Right kidney (tissue), 9 donors: ENCODE measurements at places on chromosomes 7 and 10.

DNA sequence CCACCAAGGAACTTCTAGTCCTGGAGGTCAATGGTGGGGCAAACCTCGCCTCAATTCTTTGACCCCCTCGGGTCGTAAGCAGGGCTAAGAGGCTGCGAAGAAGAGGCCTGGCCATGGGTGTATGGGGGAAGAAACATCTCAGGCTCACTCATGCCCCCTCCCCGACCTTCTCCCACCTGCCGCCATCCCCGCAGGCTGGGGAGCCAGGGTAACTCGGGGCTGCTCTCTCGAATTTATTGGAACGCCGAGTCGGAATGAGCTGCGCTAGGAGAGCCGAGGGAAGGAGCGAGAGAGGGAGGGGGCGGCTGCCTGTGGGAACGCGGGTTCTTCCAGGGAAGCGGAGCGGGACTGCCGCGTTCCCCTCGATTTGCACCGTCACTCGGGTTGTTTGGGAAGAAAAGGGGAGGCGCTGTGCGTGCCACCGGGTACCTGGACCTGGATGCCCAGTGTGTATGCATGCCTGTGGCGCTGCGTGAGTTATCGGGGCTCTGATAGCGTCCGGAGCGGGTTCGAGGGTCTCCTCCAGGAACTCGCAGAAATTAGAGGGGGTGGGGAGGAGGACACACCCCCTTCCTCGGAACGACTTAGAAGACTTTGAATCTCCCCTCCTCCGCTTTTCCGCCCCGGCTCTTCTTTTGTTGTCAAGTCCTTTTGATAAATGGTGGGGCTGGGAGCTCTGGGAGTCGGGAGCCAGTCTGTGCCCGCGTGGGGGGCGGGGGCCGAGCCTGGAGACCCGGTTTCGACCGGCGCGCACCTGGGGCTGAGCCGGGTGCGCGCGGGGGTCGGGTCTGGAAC, 1.8 kb upstream of the ZNF503 start:
- peak; percentile 90 for DNase-seq

DNA sequence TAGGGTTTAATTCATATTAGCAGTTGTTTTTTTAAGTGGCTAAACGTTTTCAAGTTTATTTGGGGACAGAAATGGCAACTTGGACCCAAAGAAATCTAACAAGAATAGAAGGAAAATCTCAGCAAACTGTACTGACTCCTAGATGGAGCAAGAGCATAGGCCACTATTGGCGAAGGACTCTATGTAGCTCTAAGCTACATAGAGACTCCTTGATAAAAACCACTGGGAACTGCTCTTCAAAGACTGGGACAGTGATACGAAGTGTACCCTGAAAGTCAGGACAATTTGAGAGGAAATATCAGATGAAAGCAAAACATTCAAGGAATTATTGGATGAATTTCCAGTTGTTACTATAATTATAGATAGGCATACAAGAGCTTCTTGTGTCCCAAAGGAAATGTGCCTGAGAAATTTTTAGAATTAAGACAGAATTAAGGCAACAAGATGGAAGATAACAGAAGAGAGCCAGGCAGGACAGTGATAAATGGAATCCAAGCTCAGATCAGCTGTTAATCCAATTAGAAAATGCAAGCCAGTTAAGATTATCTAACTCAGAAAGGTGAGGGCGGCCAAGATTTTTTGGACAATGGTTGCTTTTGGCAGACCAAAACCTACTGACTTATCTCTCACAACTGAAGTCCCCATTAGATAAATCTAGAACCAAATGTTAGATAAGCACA, 103.7 kb upstream of the IFRD1 start:
- DNase-seq = no peak

GRCh38 chr10:72946963-72947362, 7.6 kb downstream of the PLA2G12B start:
- no peak for DNase-seq

- DNase-seq = no peak
Observed at GRCh38 chr7:14748461-14748860, 154.1 kb downstream of the DGKB start.

DNA sequence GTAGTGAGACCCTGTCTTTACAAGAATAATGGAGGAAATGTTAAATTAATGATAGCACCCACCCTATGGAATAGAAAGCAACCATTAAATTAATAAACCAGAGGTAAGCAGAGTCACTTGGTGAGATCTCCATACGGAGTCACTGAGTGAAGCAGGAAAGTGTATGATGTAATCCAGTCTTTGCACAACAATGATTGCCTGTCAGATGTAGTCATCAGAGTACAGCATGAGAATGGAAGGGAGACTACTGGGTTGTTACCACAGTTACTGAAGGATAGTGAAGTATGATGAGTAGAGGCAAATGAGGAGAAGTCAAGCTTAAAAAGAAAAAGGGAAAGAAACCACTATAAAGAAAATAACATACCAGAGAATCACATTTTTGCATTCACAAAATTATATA, 371.9 kb upstream of the SHH start:
- DNase-seq = no peak

- DNase-seq = no peak
Observed at GRCh38 chr7:155360495-155361345, 63.0 kb downstream of the INSIG1 start.

DNA sequence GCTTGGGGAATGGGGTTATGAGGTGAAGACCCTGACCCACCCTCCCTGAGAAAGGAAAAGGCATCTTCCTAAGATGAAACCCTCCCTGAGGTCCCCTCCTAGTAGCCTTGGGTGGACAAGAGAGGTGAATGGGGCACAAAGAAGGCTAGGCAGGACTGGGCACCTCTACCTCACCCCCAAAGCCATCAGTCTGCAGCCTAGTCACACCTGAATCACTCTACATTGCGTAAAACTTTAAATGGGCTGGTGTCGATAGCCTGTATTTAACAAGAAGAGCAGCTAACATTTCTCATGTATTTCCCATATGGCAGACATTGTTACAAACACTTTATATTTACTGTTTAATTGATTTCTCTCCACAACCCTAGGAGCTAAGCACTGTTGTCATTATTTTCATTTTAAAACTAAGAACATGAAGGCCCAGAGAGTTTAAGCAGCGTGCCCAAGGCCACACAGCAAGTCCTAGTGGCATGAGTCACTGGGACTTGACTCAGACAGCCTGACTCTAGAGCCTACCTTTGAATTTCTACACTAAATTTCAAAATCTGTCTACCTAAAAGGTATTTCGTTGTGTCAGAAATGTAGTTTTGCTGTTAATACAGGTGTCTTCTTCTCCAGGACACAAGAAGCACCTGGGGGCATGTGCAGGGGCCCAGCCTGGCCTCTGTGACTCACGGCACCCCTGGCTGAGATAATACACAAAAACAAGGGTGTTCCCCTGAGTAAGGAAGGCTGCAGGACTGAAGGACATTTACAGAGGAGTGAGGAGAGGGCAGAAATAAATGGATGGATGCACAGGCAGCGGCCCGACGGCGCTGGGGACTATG, 3.4 kb downstream of the AOC1 start:
- no peak for DNase-seq

DNA sequence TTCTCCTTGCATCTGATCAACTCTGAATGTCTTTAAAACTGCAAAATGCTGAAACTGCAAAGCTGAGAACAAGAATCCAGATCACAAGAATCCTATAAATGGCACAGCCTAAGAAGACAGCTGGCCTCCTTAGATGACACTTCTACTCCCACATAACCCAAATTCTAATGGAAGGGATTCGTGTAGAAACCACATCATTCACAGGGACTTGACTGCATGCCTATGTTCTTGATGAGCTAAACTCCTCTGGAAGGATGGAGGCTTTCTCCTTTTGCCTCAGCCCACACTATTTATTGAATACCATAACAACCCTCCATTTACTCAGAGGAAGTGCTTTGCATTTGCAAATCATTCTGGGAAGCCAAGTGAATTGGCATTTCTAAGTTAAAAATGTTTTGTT, 252.5 kb upstream of the VWC2 start:
- DNase-seq = no peak

GRCh38 chr10:79320316-79320715, 27.0 kb upstream of the PPIF start:
- no peak for DNase-seq

- DNase-seq = no peak
Observed at GRCh38 chr7:32616625-32617024, 121.3 kb downstream of the AVL9 start.

DNA sequence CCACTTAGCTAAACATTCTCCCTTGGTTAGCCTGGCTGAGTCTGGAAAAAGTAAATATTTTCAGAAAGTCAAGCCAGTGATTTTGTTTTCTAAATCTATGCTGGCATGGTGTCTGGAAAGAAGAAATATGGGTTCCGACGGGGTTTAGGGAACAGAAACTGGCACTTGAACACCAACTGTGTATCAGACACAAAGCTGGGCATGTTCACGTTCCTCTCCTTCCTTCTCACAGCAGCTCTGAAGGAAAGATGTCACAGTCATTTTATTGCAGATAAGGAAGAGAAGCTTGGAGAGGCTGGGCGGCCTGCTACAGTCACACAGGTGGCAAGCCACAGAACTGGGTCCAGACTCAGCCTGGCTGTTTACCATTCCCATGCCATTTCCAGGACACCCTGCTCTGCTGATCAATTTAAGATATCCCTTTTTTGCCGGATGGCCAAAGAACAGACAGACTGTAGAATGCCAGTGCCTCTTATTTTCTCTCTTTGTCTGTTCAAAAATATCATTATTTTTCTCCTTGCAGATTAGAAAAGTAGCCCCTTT, 118.8 kb downstream of the HERPUD2 start:
- no peak for DNase-seq

DNA sequence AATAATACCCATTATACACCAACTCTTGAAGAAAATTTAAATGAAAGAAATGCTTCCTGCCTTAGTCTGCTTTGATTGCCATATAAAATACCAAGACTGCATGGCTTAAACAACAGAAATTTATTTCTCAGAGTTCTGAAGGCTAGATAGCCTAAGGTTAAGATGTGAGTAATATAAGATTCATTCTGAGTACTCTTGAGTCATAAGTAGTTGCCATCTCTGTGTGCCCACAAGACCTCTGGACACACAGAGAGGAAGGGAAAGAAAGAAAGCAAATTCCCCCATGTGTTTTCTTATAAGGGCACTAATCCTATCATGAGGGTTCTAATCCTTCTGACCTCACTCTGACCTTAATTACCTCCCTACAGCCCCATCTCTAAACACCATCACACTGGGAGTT, 201.2 kb downstream of the PTN start:
- DNase-seq = no peak

GRCh38 chr7:82390936-82391335, 52.6 kb downstream of the CACNA2D1 start:
- no peak for DNase-seq

DNA sequence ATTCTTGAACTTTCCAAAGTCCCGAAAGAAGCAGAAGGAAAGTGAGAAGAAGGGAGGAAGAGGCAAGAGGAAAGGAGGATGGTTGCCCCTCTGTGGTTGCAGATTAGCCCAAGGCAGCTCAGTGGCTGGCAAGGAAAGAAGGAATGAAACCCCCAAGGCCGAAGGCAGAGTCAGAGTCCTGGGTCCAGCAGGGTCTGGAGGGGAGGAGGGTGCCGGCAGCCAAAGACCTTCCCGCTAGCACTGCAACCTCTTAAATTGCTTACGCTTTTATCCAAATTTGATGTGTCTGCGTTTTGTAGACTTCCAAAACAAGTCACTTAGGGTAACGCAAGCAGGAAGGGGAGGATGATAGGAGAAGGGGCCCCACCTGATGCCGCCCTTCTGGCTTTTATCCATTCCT, 7.4 kb upstream of the PFKP start:
- no peak for DNase-seq

GRCh38 chr7:140035400-140036223, 27.1 kb downstream of the PARP12 start:
- no peak for DNase-seq

DNA sequence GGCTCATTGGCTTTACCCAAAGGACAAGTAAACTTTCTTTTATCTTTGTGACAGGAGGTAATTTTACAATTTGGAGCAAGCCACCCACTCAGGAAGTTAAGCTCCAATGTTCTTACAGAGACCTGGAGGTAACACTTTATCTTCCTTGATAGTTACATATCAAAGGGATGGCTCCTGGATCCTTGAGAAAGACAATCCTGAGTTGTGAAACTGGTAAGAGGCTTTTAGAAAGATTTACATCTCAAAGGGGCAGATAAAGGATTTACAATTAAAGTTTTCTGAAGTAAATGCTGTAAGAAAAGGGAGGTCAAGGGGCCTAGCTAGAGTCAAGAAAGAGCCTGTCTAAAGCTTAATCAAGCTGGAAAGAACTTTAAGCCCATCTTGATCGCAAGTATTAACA, 124.4 kb upstream of the ZNF804B start:
- no peak for DNase-seq

GRCh38 chr7:33646166-33646565, 259.2 kb upstream of the BMPER start:
- no peak for DNase-seq

DNA sequence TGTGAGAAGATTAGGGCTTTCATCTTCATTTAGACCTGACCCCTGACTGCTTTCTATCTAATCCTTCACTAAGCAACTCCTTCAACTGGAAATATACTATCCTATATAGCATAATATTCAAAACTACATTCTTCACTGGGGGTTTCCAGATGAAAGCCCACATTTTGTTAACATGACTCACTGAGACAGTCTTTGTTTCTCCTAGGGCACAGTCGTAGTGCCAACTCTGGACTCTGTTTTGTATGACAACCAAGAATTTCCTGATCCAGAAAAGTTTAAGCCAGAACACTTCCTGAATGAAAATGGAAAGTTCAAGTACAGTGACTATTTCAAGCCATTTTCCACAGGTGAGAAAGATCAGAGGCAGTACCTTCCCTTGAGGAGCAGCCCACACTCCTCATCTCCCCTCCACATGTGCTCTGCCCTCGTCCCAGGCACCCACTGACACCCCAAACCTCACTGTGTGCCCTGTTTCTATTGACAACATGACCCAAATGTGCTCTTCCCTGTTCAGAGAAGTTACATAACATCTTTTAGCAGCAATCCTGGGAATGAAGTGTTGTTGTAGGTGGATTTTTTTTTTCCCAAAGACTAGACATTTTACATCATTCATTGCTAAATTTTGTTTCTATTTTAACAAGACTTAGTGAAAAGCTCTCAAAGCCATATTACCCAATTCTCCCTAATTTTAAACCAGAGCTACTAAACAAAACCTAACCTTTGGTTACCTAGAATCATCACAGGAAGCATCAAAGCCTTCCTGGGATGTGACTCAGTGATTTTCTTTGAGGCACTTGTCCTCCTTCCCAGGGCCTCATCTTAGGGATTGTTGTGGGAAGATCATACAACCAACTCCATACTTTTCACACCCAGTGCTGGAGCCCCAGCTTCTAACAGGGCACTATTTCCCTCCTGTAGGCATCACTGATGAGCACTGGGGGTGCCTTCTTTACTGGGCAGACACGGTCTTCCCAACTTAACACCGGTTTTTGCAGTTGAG, 10.7 kb downstream of the CYP2E1 start:
- no peak for DNase-seq

DNA sequence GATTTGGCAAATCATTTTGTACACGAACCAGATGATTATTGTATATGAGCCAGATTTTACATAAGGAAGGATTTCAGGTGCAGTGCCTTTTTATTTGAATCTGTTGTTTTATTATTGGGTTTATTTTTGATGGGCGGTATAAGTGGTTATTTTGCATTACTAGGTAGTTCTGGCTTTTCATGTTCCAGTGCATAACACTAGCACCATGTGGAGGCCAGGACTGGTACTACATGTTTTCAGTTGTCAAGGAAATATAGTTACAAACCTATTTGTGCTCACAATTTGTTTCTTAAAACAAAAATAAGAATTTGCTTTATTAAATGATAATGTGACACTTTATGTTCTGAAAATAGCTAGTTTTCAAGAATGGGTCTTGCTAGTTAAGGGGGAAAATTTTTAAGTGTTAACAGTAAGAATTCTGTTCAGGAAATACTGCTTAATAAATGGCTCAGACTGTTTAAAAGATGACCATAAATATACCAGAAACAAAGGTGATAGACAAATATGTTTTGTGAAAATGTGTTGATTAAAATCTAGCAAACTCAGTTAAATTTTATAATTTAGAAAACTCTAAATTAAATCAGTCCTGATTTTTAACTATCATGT, 7.1 kb upstream of the SEMA3E start:
- DNase-seq = no peak
